ENCODE measurements at places on chromosomes 13 and 19.

GRCh38 chr13:56736966-56737365, 403.8 kb upstream of the PRR20A start:
- DNase-seq = no peak

DNA sequence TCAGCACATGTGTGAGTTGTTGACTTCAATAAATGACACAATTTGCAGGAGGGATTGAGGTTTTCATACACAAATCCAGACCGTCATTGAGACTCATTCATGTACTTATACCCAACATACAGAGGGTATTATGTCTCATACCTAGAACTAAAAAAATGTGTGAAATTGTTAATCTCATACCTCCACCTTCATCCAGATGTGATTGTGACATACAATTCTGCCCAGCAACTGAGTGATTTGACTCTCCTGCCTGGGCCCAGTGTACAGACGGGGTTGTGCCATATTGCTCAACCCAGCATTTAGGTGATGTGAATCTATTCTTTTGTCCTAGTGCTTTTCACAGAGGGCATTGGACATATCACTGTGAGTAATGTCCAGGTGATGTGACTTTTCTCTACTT, 12.6 kb upstream of the ZNF681 start:
- DNase-seq = no peak

- DNase-seq = no peak
Observed at GRCh38 chr19:4208385-4209094, 20.8 kb upstream of the EBI3 start.

GRCh38 chr13:100887729-100888151, 213.1 kb upstream of the TMTC4 start:
- DNase-seq = no peak

GRCh38 chr19:54795758-54796157, 7.7 kb upstream of the KIR2DL4 start:
- no peak for DNase-seq

DNA sequence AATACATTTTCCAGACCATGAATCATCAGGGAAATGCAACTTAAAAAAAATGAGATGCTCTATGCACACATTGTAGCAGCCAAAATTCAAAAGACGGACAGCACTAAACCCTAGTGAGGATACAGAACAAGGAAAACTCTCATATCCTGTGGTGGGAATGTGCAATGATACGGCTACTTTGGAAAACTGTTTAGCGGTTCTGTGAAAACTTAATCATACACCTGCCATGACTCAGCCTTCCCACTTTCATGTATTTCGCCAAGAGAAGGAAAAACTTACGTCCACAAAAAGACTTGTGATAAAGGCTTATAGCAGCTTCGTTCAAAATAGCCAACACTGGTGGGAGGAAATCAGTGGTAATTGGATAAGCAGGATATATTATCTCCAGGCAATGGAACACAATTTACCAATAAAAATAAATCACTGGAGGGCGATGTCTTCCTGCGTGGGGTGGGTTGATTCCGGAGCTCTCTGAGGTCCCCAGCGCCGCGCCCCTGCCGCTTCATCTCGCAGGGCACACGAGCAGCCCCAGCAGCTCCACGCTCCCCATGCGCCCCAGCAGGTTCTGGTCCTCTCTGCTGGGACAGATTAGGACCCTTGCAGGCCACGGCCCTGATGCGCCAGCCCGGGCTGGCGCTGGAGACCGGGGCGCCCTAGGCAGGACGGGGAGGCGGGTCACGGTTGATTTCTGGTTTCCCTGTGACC, 97.2 kb upstream of the ARHGEF7 start:
- no peak for DNase-seq

GRCh38 chr13:105232439-105232838, 1303.0 kb downstream of the EFNB2 start:
- no peak for DNase-seq

DNA sequence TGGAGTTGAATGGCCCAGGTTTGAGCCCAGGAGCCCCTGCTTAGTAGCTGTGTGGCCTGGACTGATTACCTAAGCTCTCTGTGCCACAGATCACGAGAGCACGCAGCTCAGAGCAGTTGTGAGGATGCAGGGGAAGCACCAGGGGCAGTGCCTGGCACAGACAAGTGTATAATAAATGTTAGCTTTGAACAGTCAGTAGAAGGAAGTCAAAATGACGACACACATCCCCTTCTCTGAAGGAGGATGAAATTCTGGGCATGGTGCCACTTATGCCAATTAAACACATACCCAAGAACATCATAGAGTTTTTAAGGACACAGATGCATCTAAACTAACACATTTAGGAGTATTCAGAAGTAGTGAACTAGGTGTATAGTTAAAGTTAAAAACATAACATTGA, 24.9 kb upstream of the SIGLEC11 start:
- DNase-seq = no peak

Data from stimulated activated CD8-positive, alpha-beta memory T cell treated with anti-CD3 and anti-CD28 coated beads, Interleukin-7, amount 100 ng/mL, for 24 hours (primary cell).